ENCODE measurements at places on chromosomes 3 and 15.

GRCh38 chr15:90603893-90604292, 74.2 kb downstream of the CRTC3 start:
- no peak for DNase-seq

- no peak for DNase-seq
These were observed 9.7 kb upstream of the LARP6 start for GRCh38 chr15:70863450-70864218.

DNA sequence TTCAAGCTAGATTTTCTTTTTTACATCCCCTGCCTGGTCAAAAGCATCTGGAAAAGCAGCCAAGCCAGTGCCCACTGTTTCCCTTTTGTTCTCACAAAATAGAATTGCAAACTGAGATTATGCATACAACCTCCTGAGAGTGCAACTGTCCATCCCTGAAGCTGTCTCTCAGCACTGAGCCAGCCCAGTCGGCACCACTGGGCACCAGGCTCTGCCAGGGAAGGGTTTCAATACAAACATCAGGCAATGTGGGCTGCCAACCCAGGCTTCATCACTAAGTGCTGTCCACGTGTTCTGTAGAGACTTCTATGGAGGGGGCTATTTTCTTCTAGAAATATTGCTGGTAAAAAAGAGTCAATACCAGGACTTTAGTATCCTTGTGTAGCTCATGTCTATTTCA, 356.3 kb upstream of the TBL1XR1 start:
- no peak for DNase-seq

DNA sequence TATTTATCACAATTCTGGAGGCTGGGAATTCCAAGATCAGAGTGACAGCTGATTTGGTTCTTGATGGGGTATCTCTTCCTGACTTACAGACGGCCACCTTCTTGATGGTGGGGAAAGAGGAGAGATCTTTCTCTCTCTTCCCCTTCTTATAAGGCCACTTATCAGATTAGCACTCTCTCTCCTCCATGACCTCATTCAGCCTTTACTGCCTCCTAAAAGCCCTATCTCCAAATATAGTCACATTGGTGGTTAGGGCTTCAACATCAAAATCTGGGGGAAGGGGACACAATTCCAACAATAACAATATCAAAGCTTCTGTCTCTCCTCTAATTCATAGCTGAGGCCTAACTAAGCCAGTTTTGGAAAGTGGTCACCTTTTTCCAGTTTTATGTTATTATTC, 91.7 kb upstream of the MBNL1 start:
- no peak for DNase-seq

All from activated T-helper 1 cell treated with anti-CD3 and anti-CD28 coated beads, Interleukin-2, amount 50 U/mL, for 16 hours (primary cell).